IMR-90 (cell line): ENCODE measurements at places on chromosomes 7 and 10. TPM values are rescaled to one million over a fixed set of nuclear protein-coding genes. Genes with fewer than 3 reads are reported as not detected.
A peak's percentile ranks its signal among the peaks of the same experiment; 100 is the strongest.

DNA sequence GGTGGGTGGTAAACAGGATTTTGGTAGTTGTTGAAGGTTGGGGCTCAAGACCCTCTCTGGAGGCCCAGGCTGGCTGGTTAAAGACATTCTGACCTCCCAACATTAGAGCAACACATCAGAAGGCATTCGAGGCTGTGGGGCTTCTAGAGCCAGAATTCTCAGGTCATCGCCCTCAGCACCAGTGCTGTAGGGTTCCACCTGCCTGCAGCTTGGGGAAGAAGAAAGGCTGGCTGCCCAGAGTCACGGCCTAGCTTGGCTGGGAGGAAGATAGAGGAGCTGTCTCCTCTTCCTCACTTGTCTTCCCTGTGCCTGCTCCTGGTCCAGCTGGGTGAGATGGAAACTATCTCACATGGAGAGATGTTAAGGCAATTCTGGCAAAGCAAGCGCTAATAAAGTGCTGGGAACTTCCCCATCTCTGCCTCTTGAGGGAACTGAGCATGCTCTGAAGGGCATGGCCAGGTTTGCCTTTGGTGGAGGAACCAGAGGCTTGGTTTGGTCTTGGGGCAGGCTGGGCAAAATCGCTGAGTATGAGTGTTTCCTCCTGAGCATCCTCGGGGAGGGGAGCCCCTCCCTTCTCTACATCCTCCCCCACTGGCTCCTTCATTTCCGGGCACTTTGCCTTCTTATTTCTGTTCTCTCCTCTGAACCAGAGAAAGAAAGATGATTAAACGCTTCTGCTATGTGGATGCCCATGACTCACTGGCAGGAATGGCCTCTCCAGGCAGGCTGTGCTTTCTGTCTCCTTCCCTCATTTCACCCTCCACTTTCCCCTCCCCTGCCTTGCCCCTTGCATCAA is 509.0 kb upstream of the PODXL start:
- peak overlapping the region; percentile 77 for H3K27ac ChIP-seq
- H3K36me3 ChIP-seq, result no peaks in the 10 kb centered on the region
- H3K4me1 ChIP-seq, result peaks cover 17% of the 10 kb centered on the region
- H3K4me3 ChIP-seq, result no peak overlapping the region

GRCh38 chr7:4962872-4963775 is 4.1 kb upstream of the MMD2 start:
- DNase-seq, result no peak
- H3K4me1 ChIP-seq, result no peaks in the 10 kb centered on the region
- H3K36me3 ChIP-seq, result no peaks in the 10 kb centered on the region
- H3K27me3 ChIP-seq, result peaks cover 25% of the 10 kb centered on the region

DNA sequence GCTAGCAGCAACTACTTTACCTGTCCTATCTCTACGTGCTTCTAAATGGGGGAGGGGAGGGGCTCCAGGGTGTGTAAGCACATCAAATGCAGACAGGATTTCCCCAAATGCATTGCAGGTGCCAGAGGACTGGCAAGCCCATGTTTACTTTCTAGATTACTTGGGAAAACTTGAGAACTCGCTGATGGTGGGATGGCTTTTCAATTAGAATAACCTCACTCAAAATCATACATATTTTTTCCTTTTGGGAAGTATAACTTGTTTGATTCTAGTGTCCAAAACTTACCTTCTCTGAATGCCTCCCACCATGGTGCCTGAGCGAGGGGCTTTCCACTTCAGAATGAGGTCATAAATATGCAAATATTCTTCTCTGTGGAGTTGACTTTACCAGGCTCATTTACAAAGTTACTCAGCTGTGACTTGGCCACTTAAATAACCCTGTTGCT is 191.3 kb upstream of the RHOBTB1 start:
- H3K4me1 ChIP-seq, result peaks cover 15% of the 10 kb centered on the region
- no peak overlapping the region for H3K4me3 ChIP-seq
- H3K27me3 ChIP-seq, result no peaks in the 10 kb centered on the region
- DNase-seq, result no peak
- H3K36me3 ChIP-seq, result no peaks in the 10 kb centered on the region
- H3K27ac ChIP-seq, result no peak overlapping the region

DNA sequence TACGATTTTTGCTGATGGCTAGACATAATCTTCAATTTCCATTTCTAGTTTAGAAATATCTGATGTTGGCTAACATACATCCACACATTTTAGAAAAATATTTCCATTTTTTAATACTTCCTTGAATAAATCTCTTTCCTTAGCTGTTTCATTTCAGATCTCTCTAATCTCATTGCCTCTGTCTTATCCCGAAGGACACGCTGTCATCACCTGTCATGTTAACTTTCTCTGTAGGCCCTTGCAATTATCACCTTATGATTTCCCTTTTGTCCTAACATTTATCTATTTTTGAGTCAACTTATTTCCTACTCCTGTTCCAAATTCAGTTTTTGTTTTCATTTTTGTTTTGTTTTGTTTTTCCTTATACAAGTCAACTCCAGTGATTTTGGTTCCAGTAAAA is 173.1 kb upstream of the POM121L12 start:
- no peak overlapping the region for H3K27ac ChIP-seq
- no peak for DNase-seq
- no peaks in the 10 kb centered on the region for H3K36me3 ChIP-seq

DNA sequence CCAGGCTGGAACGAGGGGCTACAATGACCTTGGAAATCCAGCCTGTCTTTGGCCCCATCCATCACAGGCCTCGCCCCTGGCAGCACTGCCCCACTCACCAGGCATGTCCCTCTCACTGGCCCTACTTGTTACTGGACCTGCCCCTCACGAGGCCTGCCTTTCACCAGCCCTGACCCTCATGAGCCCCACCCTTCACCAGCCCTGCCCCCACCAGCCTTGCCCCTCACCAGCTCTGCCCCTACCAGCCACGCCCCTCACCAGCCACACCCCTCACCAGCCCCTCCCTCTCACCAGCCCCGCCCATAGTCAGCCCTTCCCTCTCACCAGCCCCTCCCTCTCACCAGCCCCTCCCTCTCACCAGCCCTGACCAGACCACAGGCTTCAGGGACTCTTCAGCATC is 57.8 kb downstream of the COL26A1 start:
- peaks cover 10% of the 10 kb centered on the region for H3K27me3 ChIP-seq
- H3K4me3 ChIP-seq, result no peak overlapping the region
- no peaks in the 10 kb centered on the region for H3K36me3 ChIP-seq
- DNase-seq, result no peak
- H3K27ac ChIP-seq, result no peak overlapping the region
- no peaks in the 10 kb centered on the region for H3K4me1 ChIP-seq

DNA sequence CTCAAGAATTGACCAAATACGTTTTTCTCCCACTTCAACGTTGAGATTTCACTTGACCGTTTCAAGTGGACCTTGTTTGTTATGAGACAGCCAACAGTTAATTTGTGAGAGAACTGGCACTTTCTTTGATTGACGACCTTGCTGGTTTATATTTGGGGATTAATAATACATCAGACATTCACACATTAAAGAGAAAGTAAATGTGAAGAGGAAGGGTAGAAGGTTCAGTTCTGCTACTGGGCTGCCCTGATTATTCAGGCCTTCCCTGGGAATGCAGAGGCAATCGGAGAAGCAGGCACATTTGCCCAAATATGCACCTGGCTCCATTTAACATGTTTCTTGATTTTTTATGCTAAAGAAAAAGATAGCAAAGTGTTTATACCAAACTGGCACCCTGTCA is 114.1 kb downstream of the POU6F2 start:
- no peaks in the 10 kb centered on the region for H3K36me3 ChIP-seq
- H3K27ac ChIP-seq, result no peak overlapping the region
- no peak overlapping the region for H3K4me3 ChIP-seq
- H3K4me1 ChIP-seq, result no peaks in the 10 kb centered on the region
- H3K27me3 ChIP-seq, result no peaks in the 10 kb centered on the region

- no peaks in the 10 kb centered on the region for H3K36me3 ChIP-seq
- no peak overlapping the region for H3K27ac ChIP-seq
- peaks cover 3% of the 10 kb centered on the region for H3K4me1 ChIP-seq
- peak; percentile 47 for DNase-seq
These were observed 675.6 kb downstream of the MAGI2 start for GRCh38 chr7:78777829-78778228.

DNA sequence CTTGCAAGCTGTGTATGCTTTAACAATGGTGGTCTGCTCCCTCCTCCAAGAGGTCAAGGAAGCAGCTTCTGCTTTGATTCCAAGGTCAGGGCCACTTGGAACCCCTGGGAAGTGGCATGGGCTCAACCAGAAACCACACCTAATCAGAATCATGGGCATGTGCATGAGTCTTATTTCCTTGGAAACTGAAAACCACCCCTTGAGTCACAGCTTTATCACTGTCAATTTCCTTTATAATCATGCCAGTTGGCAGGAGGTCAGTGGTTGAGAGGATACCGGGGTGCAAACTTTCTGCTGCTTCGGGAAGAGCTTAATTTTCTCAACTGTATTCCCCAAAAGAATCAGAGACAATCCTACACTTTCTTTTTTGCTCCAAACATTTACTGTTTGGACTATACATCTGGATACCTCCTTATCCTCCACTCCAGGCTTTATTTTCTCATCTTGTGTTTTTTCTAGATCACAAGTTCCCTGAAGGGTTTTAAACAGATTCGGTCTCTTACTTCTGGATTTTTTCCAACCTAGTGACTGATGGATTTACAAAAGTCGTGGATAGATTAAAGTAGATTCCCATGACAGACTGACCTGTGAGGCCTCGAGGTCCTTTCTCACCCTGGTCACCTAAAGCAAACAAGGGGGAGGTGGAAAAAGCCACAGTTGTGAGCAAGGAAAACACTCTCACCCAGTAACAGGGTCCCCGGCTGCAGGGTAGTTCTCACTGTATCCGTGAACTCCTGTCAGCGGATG is 36.0 kb downstream of the COL17A1 start:
- H3K27me3 ChIP-seq, result no peaks in the 10 kb centered on the region
- H3K36me3 ChIP-seq, result no peaks in the 10 kb centered on the region
- DNase-seq, result peak; percentile 49
- H3K27ac ChIP-seq, result no peak overlapping the region

AHR gene
- total RNA-seq, result 55.2 and 67.2 TPM in 2 replicates

GPR85 gene
- total RNA-seq, result 5.0 and 5.4 TPM in 2 replicates

CALHM3 gene
- total RNA-seq, result not detected in 2 replicates

GPAM gene
- 11.5 and 13.1 TPM in 2 replicates for total RNA-seq
